ENCODE measurements at places on chromosomes 4 and X. TPM values are rescaled to one million over a fixed set of nuclear protein-coding genes. Genes with fewer than 3 reads are reported as not detected.

DNA sequence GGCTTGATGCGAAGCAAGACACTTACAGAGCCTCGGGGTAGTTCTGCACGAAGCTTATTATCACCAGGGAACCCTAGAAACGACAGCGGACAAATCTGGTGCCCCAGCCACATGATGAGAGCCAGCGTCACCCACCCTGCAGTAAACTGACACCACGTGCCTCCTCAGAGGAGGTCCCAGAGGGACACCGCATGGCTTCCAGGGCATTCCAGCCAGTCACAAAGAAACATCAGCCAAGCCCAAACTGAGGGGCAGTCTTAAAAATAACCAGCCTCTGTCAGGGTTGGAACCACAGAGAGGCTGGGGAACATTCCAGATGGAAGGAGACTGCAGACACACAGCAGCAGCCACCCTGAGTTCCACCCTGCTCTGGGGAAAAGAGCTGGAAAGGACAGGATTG is 36.6 kb upstream of the HGFAC start:
- no peak for DNase-seq

WDR17 gene
- 0.63 TPM for total RNA-seq

SLC25A53 gene
- total RNA-seq, result 13.5 TPM

GRCh38 chr4:6701371-6701770 is 7.7 kb downstream of the S100P start:
- DNase-seq, result no peak

GRCh38 chr4:170723171-170723570 is 633.4 kb upstream of the AADAT start:
- no peak for DNase-seq

- no peak for DNase-seq
These were observed 46.6 kb upstream of the CLNK start for GRCh38 chr4:10731162-10731561.

- no peak for DNase-seq
These were observed 2238.4 kb downstream of the PCDH7 start for GRCh38 chr4:32958586-32958985.

IBSP gene
- not detected for total RNA-seq

RBM46 gene
- total RNA-seq, result not detected

DNA sequence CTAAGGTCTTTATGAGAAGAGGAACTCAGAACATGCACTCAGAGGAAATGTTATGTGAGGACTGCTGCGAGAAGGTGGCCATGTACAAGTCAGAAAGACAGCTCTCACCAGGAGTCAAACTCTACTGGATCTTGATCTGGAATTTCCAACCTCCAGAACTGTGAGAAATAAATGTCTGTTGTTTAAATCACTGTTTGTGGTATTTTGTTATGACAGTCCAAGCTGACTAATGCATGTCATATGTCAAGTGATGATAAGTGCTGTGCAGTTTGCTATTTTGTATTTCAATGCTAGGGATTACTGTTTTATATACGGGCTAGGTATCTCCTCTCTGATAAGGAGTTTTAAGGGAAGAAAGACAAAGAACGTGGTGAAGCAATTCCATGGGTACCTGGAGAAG is 162.3 kb downstream of the CPEB2 start:
- no peak for DNase-seq

- DNase-seq, result no peak
These were observed 14.8 kb upstream of the GPRASP2 start for GRCh38 chrX:102697494-102697893.

- DNase-seq, result no peak
These were observed 225.8 kb upstream of the TEX13C start for GRCh38 chrX:125093852-125094251.

DNA sequence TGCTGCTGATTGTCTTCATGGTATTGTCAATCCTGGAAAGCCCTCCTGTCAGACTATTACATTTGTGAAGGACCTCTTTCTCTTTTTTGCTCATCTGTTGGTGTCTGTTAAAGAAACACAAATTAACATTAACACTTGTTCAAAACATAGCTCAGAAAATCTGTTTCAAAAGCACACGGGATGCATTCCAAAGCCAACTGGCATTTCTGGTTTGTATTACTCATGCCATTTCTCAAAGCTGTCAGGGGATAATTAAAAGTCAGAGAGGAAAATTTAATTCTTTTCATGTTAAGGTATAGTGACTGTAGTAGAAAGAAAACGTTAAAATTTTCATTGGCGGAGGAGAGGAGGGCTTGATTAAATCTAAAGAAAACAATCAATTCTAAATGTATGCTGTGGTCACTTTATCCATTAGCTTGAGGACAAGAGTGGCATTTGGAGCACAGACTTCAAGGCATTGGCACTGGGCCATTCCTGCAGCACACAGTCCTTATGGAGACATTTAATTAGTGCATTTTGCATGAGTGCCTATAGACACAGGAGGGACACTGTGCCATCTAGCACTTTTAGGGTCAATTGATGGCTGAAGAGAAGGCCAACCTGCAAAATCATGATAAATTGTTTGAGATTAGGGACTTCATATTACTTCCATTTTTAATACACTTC is 21.2 kb upstream of the GLRA2 start:
- DNase-seq, result no peak

- DNase-seq, result no peak
These were observed 31.4 kb upstream of the SETD7 start for GRCh38 chr4:139587446-139587845.

PNMA3 gene
- 2.6 TPM for total RNA-seq

ADH1B gene
- total RNA-seq, result 477 TPM

DNA sequence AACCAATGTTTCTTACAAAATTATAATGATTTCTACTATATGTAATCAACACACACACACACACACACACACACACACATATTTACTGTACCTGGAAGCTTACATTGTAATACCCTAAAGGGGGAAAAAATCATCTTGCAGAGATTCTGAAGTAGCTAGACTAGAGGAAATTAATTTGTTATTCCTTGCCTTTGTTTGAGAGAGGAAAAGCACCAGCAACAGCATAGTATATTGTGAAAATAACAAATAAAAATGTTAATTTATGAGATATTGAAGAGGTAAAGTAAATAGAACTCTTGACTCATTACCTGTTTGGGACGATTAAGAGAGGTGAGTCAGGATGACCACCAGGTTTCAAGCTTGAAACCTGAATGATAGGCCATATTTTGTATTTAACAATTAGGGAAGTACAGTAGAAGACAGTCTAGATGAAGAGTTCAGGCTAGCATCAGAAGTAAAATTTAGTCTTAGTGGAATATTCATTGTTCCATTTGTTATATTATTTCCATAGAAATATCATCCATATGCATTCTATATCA is 873.4 kb upstream of the PCDH10 start:
- DNase-seq, result no peak

DDIT4L gene
- 2.0 TPM for total RNA-seq

DNA sequence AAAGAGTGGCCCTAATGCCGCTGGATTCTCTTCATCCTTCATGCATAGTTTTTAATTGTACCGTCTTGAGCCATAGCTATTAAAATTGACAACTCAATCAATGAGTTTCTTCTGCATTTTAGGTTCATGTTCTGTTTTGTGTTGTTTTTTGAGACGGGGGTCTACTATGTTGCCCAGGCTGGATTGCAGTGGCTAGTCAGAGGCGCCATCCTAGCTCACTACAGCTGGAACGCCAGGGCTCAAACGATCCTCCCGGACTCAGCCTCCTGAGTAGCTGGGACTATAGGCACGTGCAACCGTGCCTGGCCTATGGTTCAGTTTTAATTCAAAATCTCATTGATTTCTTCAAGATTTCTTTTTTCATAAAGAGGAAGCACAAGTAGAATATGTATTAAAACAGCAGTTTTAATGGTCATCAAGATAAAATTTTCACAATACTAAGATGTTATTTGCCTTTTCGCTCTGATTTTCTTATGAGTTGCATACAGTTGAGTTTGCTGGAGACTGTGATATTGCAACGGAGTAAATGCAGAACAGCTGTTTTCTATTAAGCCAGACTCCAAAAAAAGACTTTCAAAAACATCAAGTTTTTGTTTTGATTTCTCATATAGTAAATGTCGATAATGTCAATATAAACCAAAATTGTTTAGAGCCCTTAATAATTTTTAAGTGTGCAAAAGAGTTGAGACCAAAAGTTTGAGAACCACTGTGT is 1.1 kb upstream of the STX18 start:
- no peak for DNase-seq

DNA sequence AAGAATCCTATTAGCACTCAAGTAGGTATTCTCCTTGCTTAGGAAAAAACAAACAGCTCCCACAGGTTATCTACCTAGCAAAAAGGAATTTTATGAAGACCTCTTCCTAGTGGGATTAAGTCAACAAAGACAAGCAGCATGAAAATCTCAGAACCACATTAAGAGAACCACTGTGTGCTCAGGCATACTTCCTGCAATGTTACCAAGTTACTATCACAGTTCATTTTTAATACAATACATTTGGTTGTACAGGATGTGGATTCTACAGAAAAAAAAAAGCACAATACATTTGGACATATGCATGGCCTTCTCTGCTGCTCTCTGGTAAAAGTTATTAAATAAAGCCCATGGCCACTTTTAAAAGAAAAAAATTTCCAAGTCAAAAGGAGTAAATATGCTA is 193.7 kb downstream of the PPP3CA start:
- DNase-seq, result no peak

UCP1 gene
- 0.28 TPM for total RNA-seq

NAP1L2 gene
- total RNA-seq, result 4.0 TPM

SPATA18 gene
- total RNA-seq, result 4.3 TPM

GRCh38 chr4:123652476-123652875 is 255.9 kb downstream of the SPRY1 start:
- DNase-seq, result no peak

COL25A1 gene
- 0.59 TPM for total RNA-seq
